ENCODE measurements at places on chromosomes 6 and 20.
A peak's percentile ranks its signal among the peaks of the same experiment; 100 is the strongest.

GRCh38 chr6:146200176-146200575 lies 171.3 kb downstream of the GRM1 start:
- DNase-seq = no peak

- no peak for DNase-seq
Observed at GRCh38 chr6:49332781-49333180, 130.3 kb downstream of the MMUT start.

DNA sequence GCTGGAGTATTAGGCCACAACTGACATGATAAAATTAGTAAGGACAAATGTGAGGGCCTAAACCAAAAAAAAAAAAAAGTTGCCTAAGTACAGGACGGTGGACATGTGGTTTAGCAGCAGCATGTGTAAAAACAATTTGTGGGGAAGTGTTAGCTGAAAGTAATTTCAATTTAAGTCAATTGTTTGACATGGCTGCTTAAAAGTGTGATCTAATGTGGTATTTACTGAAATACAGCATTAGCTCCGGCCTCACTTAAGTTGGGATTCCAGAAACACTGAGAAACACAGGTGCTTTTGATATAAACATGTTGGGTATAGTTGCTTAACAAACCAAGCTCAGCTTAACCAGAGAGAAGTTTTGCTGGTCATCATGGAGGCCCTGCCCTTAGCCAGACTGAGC lies 119.7 kb downstream of the FYN start:
- no peak for DNase-seq

GRCh38 chr6:113457198-113457597 lies 399.9 kb upstream of the MARCKS start:
- DNase-seq = no peak

DNA sequence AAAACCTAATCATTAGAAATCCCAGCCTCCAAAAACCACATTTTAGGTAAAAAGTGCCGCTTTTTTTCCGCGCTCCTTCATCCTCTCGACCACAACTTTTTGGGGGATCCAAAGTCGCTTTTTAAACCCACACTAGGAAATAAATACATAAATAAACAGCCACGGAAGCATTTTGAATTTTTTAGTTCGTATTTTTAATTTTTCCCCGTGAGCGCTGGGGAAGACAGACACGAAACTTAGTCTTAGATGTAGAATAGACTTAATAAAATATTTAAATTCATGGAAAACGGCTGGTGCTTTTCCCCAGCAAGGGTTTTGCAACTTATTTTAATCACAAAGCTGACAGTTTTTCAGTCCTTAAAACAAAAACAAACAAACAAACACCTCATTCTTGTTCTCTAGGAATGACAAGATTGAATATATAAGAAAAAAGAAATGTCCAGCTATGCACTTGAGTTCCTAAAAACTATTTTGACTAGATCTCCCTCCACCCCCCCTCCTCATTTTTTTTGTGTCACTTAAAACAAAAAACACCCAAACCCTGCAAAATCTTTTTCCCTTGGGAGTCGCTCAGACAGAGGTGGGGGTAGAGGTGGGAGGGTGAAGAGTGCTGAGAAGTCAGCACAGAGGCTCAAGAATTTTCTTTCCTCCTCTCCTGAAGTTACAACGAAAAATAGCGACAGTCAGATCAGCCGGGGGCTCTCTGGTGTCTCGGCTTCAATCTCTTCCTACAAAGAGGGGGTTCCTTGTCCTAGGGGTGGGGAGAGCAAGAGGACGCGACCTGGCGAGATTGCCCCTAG lies 43.4 kb upstream of the SUPT3H start:
- no peak for DNase-seq

DNA sequence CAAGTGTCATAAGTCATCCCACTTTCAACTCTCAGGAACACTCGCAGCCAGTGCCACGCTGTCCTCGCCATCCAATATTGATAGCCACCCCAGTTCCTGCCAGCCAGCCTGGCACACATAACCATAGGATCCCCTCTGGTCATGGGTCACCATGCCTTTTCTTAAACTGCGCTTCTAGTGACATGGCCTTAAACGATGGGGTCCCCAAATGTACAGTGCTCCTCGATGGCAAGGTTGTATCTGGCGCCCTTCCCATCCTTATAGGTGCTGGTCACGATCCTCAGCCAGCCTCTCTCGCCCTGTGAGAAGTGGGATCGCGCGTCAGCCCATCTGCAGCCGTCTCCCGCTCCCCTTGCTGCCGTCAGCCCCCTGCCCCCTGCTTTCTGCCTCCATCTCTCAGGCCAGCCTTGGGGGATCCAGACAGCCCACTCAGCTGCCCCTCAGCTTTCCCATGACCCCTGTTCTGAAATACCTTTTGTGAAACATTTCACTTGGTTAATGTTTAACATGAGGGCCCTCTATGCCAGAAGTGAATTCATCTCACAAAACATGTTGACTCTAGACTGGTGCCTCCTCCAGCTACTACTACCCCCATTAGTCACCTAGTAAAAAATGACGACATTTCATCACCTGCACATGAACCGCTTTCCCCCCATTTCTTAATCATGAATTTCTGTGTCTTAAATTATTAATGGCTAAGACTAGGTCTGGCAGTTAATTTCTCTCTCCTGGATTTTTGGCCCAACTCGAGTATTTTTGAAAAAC lies 11.4 kb downstream of the CTSZ start:
- no peak for DNase-seq

- DNase-seq = no peak
Observed at GRCh38 chr6:90179190-90180169, 117.2 kb downstream of the BACH2 start.

- no peak for DNase-seq
Observed at GRCh38 chr6:15715851-15716250, 53.0 kb upstream of the DTNBP1 start.

DNA sequence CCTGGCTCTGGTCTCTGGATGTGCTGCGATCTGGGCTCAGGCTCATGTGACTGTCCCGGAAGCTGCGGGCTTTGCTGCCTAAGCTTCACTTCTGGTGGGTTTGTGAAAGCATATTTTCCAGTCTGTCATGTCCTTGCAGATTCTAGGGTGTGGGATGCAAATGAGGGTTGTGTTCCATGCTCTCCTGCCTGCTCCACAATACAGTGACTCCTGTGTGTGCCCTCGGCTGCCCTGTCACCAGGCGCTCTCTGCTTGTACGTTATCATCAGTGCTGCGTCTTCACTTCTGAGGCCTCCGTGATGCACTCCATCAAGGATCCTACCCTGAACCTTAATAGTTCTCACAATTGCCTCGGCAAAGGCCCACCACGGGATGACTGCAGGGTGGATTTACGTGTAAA lies 84.2 kb downstream of the TTLL2 start:
- DNase-seq = no peak

- DNase-seq = no peak
Observed at GRCh38 chr20:19487420-19487819, 270.6 kb upstream of the RIN2 start.

- DNase-seq = no peak
Observed at GRCh38 chr6:151577257-151577656, 83.4 kb downstream of the CCDC170 start.

DNA sequence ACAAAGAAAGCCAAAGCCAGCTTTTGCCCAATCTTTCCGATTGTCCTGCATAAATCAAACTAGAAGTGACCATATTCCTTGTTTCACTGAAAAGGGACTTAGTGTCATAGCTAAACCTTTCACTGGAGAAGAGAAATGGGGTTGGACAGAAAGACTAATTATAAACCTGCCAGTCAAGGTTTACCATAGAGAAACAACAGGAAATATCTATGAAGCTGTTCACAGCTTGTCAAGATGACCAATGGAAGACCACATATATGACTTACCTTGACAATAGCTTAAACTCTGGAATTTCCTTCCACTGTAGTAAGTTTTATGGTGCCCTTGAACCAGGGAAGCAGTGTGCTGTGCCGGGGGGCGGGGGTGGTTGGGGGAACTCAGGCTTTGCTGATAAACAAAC lies 107.7 kb upstream of the PHACTR1 start:
- no peak for DNase-seq

- no peak for DNase-seq
Observed at GRCh38 chr6:137661601-137662000, 167.4 kb upstream of the OLIG3 start.

DNA sequence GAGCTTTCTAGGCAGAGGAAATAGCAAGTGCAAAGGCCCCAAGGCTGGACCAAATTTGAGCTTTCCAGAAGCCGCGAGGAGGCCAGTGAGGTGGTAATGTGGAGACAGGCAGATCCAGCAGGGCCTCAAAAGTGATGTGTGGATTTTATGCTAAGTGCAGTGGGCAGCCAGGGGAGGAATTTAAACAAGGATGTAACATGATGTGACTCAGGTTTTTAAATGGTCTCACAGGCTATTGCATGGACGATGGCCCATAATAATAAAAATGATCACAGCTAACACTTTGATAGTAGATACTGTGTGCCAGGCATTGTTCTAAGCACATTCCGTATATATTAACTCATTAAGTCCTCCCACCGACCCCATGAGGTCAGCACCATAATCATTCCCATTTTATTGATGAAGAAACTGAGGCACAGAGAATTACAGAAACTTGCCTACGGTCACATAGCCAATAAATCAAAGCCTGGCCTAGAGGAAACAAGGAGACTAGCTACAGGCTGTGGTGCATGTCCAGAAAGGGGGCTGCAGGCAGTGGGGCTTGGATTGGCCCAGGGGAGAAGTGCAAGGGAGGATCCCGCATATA lies 18.0 kb upstream of the PREX1 start:
- no peak for DNase-seq

- DNase-seq = peak; percentile 89
Observed at GRCh38 chr6:147508042-147508865, at the start of gene SAMD5. Gene SAMD5, plus strand, starts transcription at chr6:147508690. Its CDS starts 239 bp downstream, at chr6:147508929.

GRCh38 chr6:42280966-42281533 lies 63.4 kb upstream of the MRPS10 start:
- no peak for DNase-seq

GRCh38 chr6:18596531-18596835 lies 209.3 kb downstream of the RNF144B start:
- DNase-seq = no peak

Data from mesenteric fat pad (tissue), 1 donor.